RWPE1 (cell line): ENCODE measurements at places on chromosomes 3 and 15.

DNA sequence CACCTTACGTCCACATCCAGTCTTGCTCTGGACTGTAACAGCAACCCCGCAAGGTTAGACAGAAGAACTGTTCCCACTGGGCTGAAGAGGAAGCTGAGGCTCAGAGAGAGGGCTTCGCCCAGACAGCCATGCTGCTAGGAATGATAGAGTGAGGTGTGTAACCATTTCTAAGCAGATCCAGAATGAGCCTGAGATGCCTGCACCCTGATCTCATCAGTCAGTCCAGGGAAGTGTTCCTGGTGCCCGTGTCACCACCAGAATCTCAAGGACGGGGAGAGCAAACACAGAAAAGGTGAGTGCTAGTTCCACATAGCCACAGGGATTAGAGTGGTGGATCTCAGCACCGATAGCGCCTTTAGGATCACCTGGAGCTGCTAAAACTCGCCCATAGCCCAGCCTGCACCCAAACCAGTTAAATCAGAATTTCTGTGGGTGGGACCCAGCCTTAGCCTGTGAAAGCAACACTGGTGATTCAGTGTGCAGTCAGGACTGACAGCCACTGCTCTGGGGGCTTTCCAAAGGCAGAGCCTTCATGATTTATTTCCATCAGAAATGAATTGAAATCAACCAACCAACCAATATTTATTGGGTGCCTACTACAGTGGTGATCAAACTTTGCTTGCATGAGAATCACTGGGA is 12.3 kb downstream of the ISLR start:
- DNase-seq: no peak

GRCh38 chr3:197687570-197687969 is 49.1 kb downstream of the RUBCN start:
- no peak for DNase-seq

GRCh38 chr3:119508172-119508845 is 10.0 kb downstream of the TIMMDC1 start:
- DNase-seq: no peak

DNA sequence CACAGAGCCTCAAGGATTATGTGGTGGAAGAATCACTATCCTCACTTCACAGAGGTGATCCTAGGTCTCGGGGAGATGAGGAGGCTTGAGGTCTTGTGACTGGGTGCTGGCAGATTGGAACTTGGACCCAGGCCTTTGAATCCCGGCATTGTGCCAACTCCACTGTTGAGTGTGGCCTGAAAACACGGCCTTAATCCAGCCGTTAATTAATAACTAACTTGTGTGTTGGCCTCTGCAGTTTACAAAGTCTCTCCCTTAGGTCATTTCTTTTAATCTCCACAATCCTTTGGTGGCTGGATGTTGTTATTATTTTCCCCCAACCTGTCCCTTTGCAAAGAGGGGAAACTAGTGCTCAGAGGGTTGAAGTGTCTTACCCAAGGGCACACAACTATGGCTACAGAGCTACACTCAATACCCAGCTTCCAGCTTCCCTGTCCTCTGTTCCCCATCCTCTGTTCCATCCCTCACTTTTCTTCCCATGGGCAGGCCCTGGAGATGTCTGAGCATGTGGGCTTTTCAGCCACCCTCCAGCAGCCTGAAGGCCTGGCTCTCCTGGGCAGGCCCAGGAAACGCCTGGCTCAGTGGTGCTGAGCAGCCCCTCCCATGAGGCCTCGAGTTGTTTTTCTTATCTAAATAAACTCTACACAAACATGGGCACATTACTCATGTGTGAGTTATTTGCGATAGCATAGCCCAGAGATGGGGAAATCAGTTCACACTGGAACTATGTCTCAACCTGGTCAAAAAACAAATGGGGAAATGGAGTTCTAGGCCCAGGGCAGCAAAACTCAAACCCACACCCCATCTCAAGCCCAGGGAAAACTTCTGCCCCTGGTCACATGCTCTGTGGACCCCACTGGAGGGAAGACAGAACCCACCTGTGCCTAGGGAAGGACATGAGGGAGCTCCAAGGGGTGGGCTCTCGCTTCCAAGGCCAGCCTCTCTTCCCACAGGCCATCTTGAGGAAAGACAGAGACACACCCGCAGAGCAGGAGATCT is 16.8 kb upstream of the SMAD3 start:
- DNase-seq: peak; percentile 79
